ENCODE measurements at places on chromosomes 7 and 10. TPM values are rescaled to one million over a fixed set of nuclear protein-coding genes. Genes with fewer than 3 reads are reported as not detected.

DNA sequence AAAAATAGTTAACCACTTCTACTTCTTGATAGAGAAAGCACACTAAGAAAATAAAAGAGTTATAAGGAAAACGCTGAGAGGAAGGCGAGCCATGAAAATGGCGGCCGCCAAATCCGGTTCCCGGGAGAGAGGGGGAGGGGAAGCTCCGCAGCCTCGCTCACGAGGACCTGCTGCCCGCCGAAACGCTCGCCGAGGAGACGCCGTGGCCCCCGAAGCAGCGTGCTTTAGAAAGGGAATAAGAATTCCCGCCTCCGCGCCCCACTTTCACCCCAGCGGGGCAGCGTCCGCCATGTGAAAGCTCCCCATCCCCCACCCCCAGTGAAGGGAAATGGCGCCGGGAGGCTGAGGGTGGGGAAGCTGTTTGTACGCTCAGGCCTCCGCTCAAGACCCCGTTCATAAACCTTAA, 505 bp downstream of the HNRNPA2B1 start:
- peak; percentile 85 for DNase-seq
- peaks cover 3% of the 10 kb centered on the region for H3K27me3 ChIP-seq
- H3K4me1 ChIP-seq = peaks cover 31% of the 10 kb centered on the region
- peak overlapping the region; percentile 100 for H3K27ac ChIP-seq

GRCh38 chr10:31321396-31321941, 2.5 kb downstream of the ZEB1 start:
- H3K4me3 ChIP-seq = peak overlapping the region; percentile 79
- H3K27me3 ChIP-seq = no peaks in the 10 kb centered on the region
- peaks cover 10% of the 10 kb centered on the region for H3K36me3 ChIP-seq
- H3K27ac ChIP-seq = peak overlapping the region; percentile 78

DNA sequence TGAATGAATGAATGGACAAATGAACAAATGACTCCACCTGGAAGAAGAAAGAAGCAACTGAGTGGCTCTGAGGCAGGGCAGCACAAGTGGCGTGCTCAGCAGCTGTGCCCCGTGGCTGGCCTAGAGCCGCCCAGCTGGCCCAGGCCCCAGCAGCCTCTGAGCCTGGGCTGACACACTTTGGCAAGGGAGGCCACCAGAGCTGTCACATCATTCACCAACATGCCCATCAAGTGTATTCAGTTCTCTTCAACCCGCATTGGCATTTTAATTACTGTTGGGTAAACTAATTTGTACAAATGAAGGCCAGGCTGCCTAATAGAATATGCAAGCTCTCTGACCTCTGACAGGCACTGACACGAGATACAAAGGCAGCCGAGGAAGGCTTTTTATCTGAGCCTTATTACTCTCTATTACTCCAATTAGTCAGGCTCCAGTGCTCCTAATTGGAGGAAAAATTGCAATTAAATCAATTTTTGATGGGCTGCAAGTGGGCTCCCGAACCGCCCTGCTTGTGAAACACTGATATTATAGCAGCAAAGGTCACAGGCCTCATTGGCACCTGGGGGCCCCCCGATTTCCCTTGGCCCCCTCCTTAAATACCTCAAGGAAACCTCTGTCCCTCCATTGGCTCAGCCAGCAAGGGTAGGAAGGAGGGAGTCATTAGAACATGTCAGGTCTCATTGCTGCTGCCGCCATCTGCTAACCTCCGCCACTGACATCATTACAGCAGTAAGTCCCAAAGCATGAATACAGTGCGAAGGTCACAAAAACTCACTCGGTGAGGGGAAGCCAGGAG, 41.9 kb downstream of the DPCD start:
- H3K36me3 ChIP-seq = peaks cover 5% of the 10 kb centered on the region
- no peak overlapping the region for H3K27ac ChIP-seq
- no peaks in the 10 kb centered on the region for H3K27me3 ChIP-seq
- no peak for DNase-seq
- H3K4me1 ChIP-seq = peaks cover 7% of the 10 kb centered on the region

DNA sequence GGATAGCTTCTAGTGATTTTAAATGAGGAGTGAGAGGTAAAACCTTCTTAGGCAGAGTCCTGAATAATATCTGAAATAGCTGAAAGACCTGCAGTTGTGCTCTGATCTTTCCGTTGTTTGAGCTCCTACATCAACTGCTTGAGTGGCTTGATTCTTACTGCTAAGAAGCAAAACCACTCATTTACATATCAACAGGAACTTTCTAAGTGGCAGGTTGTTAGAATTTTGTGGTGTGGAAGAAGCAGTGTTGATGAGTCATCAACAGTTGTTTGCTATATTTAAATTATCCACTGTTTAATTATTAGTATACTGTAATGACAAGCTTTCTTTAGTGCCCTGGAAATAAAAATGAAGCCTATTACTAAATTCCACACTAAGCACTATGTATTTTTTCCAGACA, 689.5 kb downstream of the DNAJB9 start:
- no peak for DNase-seq
- H3K27me3 ChIP-seq = no peaks in the 10 kb centered on the region
- no peaks in the 10 kb centered on the region for H3K4me1 ChIP-seq
- no peak overlapping the region for H3K27ac ChIP-seq

DNA sequence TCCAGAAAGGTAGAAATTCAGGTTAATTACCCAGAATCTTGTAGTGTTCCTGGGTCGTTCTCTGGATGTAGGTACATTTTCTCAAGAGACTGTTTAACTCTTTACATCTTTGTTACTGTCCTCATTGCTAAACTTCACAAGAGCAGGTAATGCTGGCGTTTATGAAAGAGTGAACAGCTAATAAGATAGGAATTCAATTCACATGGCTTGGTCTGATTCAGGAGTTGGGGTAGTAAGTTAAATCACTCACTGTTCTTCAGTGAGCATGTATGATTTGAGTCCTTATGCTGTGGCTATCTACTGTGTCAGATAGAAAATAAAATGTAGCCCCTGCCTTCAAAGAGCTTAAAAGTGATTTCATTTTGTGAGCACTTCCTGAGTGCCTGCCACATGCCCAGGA, 480.0 kb downstream of the LRMDA start:
- no peak overlapping the region for H3K27ac ChIP-seq
- no peak for DNase-seq
- no peaks in the 10 kb centered on the region for H3K4me1 ChIP-seq
- peaks cover 3% of the 10 kb centered on the region for H3K27me3 ChIP-seq

GRCh38 chr7:81232084-81232799, 313.4 kb upstream of the SEMA3C start:
- no peaks in the 10 kb centered on the region for H3K36me3 ChIP-seq
- no peak for DNase-seq
- H3K27ac ChIP-seq = no peak overlapping the region
- H3K27me3 ChIP-seq = no peaks in the 10 kb centered on the region
- no peaks in the 10 kb centered on the region for H3K4me1 ChIP-seq

DNA sequence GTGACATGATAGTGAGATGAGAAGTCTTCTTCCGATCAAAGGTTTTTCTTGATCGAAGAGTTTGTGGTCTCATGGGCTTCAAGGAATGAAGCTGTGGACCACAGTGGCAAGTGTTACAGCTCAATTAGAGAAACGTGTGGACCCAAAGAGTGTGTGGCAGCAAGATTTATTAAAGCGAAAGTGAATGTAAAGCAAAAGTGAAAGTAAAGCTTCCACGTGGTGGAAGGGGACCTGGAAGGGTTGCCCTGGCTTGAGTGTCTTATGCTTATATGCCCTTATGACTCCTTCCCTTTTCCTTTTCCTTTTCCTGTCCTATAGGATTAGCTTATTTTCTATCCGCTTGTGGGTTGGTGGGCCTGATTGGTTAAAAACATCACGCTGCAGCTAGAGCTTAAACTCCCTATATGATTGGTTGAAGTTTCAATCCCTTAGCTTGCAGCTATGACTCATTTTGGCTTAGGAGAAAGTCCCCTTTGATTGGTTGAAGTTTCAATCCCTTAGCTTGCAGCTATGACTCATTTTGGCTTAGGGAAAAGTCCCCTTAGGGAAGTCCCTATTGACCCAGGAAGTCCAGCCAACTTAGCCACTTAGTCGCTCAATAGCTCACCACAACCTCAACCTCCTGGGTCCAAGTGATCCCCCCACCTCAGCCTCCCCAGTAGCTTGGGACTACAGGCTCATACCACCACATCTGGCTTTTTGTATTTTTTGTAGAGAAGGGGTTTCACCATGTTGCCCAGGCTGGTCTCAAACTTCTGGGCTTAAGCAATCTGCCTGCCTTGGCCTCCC, 34.7 kb downstream of the MRPS24 start:
- peak; percentile 62 for DNase-seq
- H3K4me1 ChIP-seq = peaks cover 32% of the 10 kb centered on the region
- H3K27me3 ChIP-seq = peaks cover 2% of the 10 kb centered on the region
- peak overlapping the region; percentile 94 for H3K27ac ChIP-seq
- peaks cover 6% of the 10 kb centered on the region for H3K36me3 ChIP-seq
- H3K4me3 ChIP-seq = peak overlapping the region; percentile 75

GRCh38 chr10:127048630-127049029, 143.4 kb downstream of the DOCK1 start:
- H3K27me3 ChIP-seq = no peaks in the 10 kb centered on the region
- no peak overlapping the region for H3K27ac ChIP-seq
- H3K4me1 ChIP-seq = no peaks in the 10 kb centered on the region
- no peaks in the 10 kb centered on the region for H3K36me3 ChIP-seq

DNA sequence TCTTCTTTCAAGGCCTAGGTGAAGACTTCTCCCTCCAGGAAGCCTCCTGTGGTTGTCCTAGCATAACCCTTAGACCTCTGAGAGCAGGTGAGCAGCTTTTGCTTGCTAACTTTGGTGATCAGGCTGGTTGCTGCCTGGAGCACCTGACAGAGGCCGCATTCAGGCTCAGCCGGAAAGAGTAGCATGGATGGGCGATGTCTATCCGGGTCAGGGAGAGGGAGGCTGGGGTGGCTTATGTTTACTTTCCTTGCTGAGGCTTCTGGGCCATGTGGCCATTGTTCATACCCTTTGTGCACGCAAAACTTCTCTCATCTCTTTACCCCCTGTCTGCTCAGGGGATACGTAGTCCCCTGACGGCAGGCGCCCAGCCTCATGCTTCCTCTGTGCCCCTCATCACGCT, 27.4 kb upstream of the PCBD1 start:
- H3K27me3 ChIP-seq = peaks cover 6% of the 10 kb centered on the region
- H3K27ac ChIP-seq = no peak overlapping the region
- no peaks in the 10 kb centered on the region for H3K36me3 ChIP-seq
- H3K4me3 ChIP-seq = no peak overlapping the region
- H3K4me1 ChIP-seq = no peaks in the 10 kb centered on the region
- DNase-seq = no peak

GRCh38 chr7:148395990-148396716, 194.4 kb upstream of the C7orf33 start:
- H3K27me3 ChIP-seq = peaks cover 39% of the 10 kb centered on the region
- no peak overlapping the region for H3K27ac ChIP-seq

GRCh38 chr10:77919713-77920108, 6.8 kb downstream of the DLG5 start:
- no peaks in the 10 kb centered on the region for H3K4me1 ChIP-seq
- no peaks in the 10 kb centered on the region for H3K36me3 ChIP-seq
- peaks cover 23% of the 10 kb centered on the region for H3K27me3 ChIP-seq
- H3K27ac ChIP-seq = no peak overlapping the region

GRCh38 chr7:3981281-3981680, 680.2 kb downstream of the SDK1 start:
- no peak overlapping the region for H3K4me3 ChIP-seq
- no peaks in the 10 kb centered on the region for H3K4me1 ChIP-seq
- H3K27me3 ChIP-seq = no peaks in the 10 kb centered on the region
- no peak for DNase-seq
- H3K36me3 ChIP-seq = no peaks in the 10 kb centered on the region

Gene PHYH
- total RNA-seq = 16.3 TPM

Gene GDF10
- total RNA-seq = 1.5 TPM

Gene OGDHL
- 0.68 TPM for total RNA-seq
